NCI-H1092 treated with DMSO at 0.1 percent for 48 hours (cell line): ENCODE measurements at places on chromosomes 11 and 22.

DNA sequence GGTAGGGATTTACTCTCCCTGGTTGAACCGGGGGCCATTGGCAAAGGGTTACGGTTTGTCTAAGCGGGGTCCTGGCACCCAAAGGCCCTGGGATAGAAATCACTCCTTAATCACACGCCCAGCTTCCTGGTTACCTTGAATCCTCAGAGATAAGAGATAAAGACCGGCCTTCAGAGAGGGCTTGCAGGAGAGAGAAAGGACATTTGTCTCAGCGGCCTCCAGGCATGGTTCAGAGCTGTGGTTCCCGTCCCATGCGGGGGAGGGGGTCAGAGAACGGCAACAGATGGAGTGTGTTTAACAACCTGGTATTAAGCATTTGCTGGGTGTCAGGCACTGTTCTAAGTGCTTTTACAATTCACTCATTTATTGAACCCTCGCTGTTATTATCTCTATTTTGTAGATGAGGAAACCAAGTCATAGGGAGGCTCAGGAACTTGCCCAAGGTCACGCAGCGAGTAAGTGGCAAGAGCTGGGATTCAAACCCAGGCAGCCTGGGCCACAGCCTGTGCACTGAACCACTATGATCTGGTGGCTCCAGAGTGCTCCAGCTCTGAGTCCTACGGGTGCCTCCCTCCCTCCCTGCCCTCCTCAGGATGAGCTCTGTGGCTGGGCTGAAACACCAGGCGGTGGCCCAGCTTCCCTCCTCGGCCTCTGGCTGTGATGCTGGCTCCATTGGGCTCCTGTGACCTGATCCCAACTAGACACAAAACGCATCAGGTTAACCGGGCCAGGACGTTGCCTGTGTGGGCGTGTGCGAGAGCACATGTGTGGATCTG lies 18.6 kb downstream of the LRRC10B start:
- DNase-seq: no peak

- DNase-seq: no peak
Measured at GRCh38 chr11:73059915-73060314, 82.2 kb downstream of the FCHSD2 start.

DNA sequence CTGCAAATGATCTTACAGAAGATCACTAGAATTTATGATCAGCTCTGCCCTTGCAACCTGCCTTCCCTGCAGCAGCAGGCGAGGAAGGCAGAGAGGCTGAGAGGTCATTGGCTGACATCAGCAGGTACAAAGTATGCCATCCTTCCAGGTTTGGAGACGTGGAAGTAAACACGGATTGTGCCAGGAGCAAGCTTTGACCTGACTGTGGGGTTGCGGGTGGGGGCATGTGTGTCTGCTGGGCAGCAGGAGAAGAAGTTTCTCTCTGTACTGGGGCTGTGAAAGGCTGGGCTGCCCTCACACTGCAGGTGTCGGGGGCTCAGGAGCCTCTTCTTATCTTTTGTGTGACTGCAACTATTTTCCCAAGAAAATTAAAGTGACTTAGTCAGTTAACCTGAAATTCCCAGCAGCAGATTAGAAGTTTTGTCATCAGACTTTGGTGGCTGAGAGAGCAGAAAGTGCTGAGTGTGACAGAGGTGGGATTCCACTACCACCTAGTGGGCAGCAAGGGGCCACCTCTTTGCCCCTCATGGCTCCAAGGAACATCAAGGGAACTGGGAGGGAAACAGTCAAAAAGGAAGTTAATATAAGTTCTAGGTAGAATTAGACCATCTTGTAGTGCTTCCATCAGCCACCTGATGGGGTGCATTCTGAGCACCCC lies 565.9 kb downstream of the ETS1 start:
- peak; percentile 41 for DNase-seq

DNA sequence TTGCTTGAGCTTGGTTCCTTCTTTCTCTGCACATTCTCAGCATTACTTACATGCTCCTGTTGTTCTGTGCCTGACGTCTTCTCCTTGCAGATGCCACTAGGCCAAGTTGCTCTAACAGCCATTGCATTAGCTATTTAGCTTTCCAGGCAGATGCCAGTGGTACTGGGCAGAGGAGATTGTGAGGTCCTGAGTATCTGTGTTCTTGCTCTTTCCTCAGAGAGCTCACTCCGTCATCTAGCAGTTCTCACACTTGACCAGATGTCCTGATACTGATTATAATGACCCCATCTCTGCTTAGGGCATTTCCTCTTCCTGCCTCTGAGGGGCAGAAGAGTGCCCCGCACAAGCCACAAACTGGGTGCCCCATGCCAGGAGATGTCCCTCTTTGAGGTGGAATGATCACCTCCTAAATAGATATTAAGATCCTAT lies 30.7 kb downstream of the ARHGAP1 start:
- DNase-seq: no peak

DNA sequence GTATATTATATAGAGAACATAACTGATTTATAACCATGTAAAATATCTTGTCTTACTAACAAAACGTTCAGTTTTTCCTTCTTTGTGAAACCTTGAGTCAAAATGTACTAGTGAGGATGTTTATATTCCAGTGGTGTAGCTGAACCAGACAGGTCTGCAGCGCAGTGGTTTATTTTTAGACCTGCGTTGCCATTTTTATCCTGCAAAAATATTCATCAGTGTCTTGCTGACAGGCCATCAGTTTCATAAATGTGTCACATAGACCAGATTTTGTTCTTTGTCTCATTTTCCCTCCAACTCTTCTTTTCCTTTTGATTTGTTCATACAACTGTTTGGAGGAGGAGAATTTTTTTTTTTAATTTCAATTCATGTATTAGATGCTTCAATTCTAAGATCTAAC lies 43.1 kb downstream of the HSD17B12 start:
- DNase-seq: no peak

GRCh38 chr11:69062873-69063651 lies 14.3 kb downstream of the TPCN2 start:
- DNase-seq: no peak

DNA sequence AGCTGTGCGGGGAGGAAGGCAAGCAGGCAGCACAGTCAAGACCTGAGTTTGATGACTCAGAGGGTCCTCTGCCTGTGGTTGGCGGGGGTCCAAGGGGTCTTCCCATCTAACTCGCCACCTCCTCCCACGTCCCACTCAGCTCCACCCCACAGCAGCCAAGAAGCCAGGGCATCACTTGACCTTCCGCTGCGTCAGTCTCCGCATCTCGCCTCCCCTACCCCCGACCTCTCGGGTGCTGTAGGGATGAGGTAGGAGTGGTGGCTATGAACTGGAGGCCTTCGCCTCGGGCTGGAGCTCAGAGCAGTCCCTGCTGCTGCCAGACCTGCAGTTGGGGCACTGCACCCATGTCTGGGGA lies 90.6 kb downstream of the CDKN1C start:
- DNase-seq: no peak

DNA sequence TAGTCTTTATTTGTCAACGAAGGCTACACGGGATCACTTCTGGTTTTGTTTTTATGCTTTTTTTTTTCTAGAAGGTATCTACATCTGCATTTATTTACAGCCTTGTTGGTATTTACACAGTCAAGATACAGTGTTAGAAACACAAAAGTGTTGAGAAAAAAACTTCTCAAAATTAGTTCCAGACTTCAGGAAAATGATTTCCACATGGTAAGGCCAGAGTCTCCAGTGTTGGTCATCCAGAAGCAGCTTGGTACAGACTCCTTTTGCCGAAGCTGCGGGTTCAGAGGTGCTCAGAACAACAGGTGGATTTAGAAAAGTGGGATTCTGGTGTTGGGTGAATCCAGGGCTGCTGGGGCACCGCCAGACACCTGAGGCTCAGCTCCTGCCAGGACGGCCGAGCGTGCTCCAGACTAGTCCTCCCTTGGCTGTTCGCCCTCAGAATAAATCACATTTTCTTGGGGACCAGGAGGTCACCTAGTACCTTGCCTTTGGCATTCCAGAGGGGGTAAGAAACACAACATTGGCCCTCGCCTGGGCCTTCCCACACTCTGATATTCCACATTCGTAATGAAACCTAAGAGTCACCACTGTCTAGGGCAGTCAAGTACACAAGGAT lies 78.7 kb upstream of the NARS2 start:
- no peak for DNase-seq

GRCh38 chr11:117519590-117519989 lies 191.9 kb downstream of the CEP164 start:
- DNase-seq: no peak

DNA sequence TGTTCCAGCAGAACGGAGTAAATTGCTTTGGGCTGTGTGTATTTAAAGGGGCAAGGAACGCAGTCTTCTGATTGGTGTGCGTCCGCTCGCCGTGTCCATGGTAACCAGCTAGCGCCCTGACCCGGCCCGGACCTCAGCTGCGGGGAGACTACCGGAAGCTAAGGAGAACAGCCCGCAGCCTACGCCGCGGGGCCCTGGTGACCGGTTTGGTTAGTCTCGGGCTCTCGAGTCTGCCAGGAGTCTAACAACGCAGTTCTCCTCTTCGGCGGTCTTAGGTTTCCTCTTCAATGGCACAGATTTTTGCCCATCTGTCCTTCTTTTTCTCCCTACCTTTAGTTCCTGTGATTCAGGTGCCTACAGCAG lies 3.5 kb upstream of the OR56A3 start:
- no peak for DNase-seq

DNA sequence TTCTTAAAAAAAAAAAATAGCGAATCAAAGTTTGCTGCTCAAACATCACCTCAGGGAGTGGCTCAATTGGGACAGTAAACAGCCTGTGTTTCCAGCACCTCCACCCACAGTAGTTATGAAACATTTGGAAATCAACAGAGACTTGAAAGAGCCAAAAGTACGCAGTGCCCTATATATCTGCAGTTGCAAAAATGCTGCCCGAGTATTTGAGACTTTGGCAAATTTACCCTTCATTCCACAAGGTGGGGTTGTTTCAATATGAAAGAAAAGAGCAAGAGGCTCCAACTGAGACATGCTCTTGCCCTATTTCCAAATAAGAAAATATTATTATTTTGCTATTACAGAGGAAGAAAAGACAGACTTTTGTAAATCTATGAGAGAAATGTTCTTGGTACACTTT lies 851.1 kb upstream of the RAG2 start:
- DNase-seq: no peak

DNA sequence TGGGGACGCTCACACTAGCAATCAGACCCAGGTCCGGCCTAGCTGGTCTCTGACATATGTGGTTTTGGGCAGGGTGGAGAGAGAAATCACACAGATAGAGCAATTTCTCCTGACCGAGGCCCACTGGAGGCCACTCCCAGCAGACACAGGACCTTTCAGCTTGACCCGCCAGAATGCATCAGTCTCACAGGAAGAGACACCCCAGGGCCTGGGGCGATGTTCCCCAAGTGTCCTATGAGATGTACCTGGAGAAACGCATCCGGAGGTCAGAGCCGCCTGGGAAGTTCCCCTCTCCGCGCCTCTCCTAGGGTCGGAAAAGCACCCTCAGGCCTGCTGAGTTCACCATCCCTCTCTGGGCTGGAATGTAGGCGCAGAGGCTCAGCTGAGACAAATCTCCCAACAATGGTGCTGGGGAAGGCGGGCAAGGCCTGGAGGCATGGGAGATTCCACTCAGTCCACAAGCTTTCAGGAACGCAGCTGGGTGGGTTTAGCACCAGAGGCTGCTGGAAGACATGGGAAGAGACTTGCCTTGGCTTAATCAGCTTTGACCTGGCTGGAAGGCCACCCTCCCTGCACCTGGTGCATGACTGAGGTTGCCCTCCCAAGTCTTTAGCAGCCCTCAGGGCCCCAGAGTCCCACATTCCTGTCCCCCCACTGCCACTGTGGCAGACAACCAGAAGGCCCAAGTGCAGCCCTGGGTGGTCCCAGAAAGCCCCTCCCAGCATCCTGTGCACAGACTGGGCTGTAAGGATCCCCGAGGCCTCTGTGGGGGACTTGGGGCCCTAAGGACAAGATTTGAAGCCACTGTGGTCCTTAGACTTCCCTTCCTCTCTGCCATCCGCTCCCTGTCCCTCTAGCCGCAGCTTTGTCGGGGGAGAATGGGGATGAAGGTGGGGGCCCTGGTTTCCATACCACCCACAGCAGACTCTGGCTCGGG lies 57.5 kb downstream of the RTL6 start:
- no peak for DNase-seq

DNA sequence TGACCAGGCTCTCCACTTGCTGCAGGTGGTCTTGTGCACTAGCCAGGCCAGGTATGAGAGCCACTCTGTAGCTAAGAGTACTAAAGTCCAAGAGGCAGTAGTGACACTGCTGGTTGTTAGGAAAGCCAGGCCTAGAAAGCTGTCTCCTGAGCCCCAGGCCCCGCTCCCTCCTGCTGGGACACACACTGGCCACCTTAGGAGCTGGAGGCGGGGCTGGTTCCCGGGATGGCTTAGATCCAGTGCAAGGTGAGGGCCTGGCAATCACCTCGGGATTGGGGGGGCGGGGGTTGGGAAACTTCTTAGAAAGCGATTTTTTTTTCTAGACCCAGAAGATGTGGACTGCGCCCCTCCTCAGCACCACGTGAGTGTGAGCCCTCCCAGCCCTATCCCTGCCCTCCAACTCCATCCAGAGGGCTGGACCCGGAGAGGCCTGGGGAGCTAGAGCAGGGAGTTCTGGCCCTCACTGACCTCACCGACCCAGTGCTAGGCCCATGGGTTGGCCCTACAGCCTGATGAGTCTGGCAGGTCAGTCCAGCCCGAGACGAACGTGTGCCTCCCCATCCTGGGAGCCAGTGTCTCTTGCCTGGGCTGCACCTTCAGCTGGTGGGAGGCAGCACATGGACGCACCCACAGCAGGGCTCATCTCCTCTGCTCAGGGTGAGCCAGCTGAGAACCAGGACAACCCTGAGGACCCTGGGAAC lies 18.1 kb downstream of the SLC37A2 start:
- DNase-seq: no peak

DNA sequence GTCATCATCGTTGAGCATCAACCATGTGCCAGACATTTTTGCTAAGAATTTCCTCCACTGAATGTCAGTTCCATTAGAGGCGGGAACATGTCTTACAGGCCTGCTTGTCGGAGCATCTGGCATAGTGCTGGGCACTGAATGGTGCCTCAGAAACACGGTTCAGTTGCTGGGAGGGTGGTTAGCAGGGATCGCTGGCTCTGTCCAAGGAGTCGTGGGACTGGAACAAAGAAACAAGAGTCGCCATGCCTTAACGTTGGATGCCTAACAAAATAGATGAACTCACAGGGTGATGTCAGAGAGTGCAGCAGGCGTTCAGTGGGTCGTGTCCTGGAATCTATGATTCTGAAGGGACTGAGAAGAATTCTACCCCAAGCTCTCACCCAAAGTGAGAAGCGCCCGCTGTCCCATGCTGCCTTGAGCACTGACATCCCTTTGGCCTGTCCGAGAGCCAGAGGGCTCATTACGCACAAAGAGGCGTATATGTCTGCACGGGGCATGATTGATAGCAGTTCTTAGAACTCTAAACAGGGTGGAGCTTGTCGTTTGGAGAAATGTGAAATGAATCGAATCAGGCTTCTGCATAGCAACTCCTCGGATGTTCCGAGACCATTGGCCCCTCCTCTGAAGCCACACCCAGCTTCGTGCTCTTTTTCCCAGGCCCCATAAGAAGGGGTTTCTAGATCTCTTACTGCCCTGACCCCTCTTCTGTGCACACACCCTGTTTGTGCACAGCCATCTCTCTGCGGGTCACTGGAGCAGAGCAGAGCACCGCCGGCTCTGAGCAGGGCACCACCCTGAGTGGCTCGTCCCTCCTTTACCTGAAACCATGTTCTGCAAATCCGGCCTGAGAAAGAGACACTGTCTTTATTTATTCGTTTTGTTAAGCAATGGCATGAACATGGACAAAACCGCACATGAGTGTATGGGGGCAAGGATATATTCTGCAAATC lies 113.1 kb upstream of the B3GAT1 start:
- DNase-seq: no peak
